ENCODE measurements at places on chromosomes 2 and 18.
A peak's percentile ranks its signal among the peaks of the same experiment; 100 is the strongest.

- DNase-seq = no peak
Measured at GRCh38 chr2:6845312-6845711, 20.4 kb downstream of the CMPK2 start.

GRCh38 chr2:223465793-223466192 lies 136.4 kb downstream of the SCG2 start:
- DNase-seq = no peak

- no peak for DNase-seq
Measured at GRCh38 chr2:99827296-99827999, 314.9 kb downstream of the AFF3 start.

DNA sequence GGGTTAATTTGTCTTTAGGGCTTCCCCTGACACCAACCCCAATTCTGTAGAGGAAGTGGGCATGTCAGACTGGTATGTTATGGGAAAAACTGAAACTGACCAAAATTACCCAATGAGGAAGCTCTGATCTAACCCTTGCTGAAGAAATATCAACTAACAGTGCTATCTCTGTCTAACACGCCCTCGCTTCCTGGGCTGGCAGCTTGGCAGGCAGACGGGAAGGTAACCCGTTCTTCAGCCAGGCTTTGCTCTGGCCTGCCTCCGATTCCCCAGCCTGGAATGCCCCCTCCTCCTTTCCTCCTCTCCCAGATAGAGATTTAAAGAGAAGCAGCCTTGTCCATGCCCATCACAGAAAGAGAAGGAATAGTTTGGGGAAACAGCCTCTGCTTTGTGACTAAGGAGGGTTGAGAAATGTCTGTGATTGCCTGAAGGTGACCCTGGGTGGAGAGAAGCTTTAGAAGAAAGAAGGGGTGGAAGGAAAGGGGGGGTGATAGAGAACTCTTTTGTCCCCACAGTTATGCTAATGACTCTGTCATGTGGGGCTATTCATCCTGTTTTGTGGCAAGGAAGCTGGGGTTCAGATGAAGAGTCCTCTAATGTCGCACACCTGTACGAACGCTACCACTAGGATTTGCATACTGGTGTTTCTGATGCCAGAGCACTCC lies 15.4 kb downstream of the HK2 start:
- DNase-seq = no peak

DNA sequence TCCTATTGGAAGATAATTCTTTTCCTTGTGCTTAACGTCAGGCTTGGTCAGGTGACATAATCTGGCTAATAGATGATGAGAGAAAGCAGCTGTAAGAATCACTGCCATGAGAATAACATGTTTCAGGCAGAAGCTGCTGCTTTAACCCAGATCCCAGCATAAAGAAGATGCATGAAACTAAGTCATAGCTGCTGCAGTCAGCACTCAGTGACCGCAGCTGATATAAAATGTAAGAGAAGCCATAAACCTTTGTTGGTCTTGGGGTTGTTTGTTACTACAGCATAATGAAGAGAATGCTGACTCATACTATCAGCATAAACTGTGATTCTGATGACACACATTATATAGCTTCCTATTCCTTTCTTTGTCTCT lies 274.3 kb upstream of the TRIB2 start:
- DNase-seq = no peak

- DNase-seq = no peak
Measured at GRCh38 chr2:28185891-28186290, 206.8 kb upstream of the FOSL2 start.

DNA sequence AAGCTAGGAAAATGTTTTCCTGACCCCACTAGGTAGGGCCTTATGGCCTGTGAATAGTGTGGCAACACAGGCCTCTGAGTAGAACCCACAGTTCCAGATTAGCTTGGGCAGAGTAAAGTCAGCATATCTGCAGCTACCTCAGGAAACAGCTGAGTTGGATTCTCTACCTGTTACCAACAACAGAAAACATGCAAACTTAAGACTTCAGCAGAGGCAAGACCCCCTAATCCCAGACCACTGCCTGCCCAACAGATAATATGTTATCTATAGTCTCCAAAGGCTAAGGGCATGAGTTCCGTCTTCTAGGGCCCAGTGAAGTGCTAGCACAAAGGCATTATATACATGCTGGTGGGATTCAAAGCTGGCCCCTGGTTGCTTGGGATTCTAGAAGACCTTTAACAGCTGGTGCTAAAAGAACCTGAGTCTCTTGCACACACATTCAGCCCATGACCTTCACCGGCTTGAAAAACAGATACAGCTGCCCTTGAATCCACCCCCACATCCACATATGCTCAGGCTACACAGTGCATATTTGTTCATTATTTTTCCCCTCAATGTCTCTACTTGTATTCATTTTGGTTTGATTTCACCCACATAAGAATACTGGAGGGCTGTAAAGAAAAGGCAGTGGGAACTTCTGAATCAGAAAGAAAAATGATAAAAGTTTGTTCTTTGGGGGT lies 13.5 kb upstream of the UBXN4 start:
- DNase-seq = no peak

- DNase-seq = no peak
Measured at GRCh38 chr18:45236676-45237075, 378.6 kb upstream of the SLC14A2 start.

GRCh38 chr2:199569336-199569735 lies 111.6 kb upstream of the SATB2 start:
- no peak for DNase-seq

DNA sequence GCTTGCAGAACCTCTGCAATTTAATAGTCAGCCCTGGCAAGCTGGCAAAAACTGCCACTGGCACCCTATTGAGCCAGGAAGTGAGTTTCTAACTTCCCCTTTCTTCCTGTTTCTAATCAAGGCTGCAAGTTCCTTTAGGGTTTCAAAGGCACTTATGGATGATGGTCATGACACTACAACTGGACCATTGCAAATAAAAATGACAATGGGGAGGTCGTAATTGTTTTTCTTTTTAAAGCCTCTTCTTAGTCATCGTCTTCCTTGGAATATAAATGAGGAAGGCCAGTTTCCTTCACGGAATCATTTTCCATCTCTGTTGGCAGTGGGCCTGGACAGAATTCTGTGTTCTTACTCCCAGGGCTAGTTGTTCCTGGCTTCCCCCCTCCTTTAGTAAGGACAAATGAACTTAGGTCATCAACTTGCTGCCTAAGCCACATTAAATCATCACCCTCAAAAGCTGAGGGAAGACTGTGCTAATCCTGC lies 35.8 kb downstream of the SH3RF3 start:
- DNase-seq = no peak

- no peak for DNase-seq
Measured at GRCh38 chr2:29080886-29081743, 6.8 kb upstream of the PCARE start.

- DNase-seq = no peak
Measured at GRCh38 chr18:75189696-75190095, 19.2 kb downstream of the PTGR3 start.

DNA sequence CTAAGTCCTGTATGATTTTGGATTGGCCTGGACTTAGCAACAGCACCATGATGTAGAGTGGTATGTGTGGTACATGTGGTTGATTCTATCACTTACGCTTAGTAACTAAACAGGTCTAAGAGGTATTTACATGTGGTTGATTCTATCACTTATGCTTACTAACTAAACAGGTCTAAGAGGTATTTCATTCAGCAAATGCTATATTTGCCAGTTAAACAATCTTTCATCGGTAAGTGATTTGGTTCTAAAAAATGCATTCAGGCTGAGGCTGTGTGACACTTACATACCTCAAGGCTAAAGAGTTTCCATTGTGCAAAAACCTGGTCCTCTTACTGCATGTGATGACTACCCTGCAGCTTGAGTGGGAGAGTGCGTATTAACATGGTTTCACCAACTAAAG lies 13.1 kb downstream of the EIF4E2 start:
- no peak for DNase-seq

- no peak for DNase-seq
Measured at GRCh38 chr2:220090050-220090449, 462.6 kb downstream of the SLC4A3 start.

DNA sequence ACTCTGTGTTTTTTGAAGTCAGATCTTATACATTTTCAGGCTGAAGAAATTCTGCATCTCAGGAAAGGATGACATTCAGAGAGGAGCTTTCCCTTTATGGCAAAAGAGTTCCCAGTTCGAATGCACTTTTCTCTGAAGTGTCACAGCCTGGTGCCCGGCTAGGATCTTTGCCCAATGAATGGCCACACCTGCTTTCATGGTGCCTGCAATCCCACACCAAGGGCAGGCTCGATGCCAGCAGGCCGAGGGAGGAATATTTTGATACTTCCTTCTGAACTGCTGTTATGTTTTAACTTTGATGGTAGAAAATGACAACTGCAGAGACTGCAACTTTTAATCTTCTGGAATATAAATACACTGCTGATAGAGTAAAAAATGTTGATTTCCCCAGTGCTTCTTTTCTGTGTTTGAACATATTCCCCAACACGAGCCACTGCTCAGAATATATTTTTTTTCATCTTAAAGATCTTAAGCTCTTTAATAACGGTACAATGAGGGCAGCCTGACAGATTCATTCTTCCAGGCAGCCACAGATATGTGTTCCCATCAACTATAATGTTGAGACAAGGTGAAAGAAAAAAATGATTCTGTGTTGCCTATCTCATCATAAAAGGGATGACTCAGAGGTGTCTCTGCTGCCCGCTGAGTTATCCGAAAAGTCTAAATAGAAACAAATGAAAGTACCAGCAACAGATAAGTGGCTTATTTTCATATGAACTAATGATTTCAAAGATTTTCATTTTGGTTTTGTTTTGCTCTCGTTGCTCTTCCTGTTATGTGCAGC lies 848.5 kb downstream of the DCDC2C start:
- no peak for DNase-seq

GRCh38 chr2:236971131-236971821 lies 114.4 kb upstream of the COPS8 start:
- no peak for DNase-seq

DNA sequence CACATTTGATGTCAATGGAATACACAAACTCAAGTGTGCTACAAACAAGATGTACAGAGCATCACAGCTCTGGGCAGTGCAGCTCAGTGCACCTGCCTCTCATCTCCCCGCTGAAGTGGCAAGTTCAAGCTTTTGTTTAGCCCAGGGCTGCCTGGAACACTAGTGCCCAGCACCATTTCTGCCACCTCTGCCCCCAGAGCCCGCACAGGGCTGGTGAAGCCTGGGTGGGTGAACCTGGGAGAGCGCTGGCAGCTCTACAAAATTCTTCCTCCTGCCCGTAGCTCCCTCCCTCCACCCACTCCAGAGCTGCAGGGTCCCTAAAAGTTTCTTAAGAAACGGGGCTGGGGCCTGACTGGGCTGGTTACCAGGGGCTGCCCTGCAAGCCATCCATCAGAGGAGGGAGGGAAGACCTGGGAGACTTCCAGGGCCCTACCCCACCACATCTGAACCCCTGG lies 1.5 kb downstream of the HES6 start:
- DNase-seq = peak; percentile 19

DNA sequence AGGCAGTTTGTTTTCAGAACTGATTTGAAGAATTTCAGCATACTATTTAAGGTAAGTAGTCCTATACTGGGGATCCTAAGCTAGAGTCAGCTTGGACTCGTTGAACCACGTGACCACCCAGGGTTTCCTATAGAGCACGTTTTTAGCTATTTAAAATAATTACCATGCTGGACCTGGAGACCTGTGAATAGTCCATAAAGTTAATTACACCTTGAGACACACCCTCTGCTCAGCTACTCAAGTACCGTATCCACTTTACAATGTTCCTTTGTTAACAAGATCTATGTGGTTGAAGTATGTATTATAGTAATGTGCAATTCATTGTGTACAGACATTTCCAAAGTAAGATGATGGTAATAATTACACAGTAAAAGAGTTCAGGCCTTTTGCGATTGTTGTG lies 67.6 kb downstream of the CRIM1 start:
- DNase-seq = peak; percentile 71

DNA sequence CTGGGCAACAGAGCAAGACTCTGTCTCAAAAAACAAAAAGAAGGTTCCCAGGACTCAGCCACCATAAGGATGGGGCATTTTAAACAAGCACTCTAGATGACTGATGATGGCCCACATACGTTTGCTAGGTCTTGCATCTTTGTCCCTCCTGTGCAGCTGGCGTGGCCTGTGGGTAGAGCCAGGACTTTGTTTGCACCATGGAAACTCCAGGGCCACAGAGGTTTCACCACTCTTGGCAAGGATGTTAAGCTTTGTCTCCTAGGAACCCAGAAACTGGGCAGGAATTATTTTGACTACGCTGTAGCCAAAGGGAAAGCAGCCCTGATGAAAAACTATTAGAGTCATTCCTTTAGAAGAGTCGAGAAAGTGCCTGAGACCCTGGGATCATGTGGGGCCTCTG lies 75.3 kb upstream of the STPG4 start:
- DNase-seq = no peak

DNA sequence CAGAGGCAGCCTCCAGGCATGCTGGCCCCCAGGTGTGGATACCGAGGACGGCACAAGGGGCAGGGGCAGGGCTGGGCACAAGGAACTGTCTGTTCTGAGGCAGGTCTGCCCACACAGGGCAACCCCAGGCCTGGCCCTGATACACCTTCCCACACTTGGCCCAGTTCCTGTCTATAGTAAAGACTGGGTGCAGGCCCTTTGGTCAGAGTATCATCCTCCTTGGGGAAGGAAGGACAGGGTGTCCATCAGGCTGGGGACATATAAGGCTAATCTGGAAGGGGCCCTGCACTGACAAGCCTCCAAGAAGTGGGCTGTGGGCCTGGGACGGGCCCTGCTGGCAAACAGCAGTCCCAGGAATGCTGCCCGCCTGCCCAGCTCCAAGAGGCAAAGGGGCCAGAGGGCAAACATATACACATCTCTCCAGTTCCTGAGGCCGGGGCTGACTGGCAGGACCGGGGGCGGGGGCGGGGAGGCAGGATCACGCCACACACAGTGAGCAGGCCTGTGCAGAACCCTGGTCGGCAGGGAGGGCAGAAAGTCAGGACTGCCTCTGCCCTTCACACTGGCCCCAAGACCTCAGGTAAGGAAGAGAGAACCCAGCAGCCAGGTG lies 18.9 kb downstream of the SDC1 start:
- DNase-seq = no peak

DNA sequence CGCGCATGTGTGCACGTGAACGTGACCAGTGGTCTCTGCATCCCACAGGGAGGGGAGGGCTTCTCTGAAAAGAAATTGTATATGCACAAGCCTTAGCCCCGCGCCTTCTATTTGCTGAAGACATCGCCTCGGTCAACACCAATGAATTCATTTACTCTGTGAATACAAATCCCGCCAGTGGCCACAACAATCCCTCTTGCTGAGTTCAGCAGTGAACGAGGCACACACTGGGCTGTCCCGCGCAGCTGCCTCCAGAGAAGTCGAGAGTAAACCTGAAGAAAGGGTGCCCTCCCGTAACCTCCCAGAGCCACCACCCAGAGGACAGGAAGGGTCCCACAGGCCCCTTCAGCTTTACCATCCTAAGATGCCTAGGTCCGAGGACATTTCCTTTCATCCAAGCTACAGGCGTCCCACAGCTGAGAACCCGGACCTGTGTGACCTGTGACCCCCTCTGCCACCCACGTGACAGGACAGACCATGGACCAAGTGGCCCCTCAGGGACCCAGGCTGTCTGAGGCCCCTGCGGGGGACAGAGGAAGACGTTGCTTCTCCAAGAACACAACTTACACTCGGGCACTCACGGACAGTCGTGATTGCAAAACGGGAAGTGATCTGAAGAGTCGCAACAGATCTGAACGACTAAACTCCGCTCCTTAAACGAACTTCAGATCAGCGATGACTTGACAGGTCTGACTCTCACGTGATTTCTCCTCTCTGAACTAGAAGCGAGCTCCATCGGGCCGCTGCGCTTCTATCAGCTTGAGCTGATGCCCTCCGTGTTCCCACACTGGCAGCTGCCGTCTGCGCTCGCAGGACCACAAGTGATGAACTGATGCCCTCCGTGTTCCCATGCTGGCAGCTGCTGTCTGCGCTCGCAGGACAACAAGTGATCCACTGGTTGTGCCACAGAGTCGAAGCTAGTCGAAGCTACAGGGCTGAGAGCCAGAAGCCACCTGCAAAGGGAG lies 92.7 kb downstream of the ZNF516 start:
- DNase-seq = no peak

All from NCI-H1105 treated with DMSO at 0.1 percent for 48 hours (cell line).